ENCODE measurements at places on chromosomes 12 and 14. TPM values are rescaled to one million over a fixed set of nuclear protein-coding genes. Genes with fewer than 3 reads are reported as not detected.

The IKZF4 gene
- total RNA-seq = 1.9 TPM

The ARHGAP9 gene
- total RNA-seq = 0.36 TPM

The FOXN4 gene
- 0.06 TPM for total RNA-seq

The TTC6 gene
- total RNA-seq = 0.58 TPM

The SLC15A4 gene
- 24.3 TPM for total RNA-seq

The LRFN5 gene
- not detected for total RNA-seq

The SLC17A8 gene
- not detected for total RNA-seq

The PTCSC3 gene
- total RNA-seq = not detected

The NFE2 gene
- total RNA-seq = 0.11 TPM
